ENCODE measurements at places on chromosomes 2 and 18.

- no peak for DNase-seq
These were observed 38.2 kb upstream of the CAVIN2 start for GRCh38 chr2:191885098-191885497.

- DNase-seq, result no peak
These were observed 47.2 kb downstream of the WDR33 start for GRCh38 chr2:127763776-127764175.

DNA sequence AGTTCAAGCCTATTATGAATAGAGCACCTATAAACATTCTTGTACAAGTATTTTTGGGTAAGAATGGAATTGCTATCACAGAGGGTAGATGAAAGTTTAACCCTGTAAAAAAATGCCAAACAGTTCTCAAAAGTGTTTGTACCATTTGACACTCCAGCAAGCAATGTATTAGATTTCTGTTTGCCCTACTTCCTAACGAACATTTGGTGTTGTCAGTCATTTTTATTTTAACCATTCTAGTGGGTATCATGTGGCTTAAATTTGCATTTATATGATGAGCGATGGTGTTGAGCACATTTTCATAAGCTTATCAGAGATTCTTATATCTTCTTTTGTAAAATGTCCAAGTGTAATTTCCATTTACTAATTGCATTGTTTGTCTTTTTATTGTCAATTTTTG, 608.2 kb upstream of the ACVR2A start:
- no peak for DNase-seq

- DNase-seq, result no peak
These were observed 83.5 kb downstream of the INO80D start for GRCh38 chr2:206002440-206002839.

DNA sequence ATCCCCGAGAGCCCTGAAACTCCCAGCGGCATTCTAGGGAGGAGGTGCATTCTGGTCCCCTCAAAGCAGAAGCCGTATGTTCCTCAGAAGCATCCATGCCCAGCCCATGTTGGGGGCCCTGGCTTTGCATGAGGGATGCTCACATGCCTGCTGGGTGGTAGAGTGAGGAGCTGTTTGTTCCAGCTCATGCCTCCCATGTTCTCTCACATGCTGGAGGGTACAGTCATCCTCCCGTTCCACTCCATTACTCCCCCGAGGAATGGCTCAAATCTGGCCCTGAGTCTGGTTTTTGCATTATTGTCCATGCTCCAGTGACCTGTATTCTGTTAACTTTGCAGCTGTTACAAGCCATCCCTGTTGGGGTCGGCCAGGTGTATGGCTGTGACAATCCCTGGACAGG, 24.1 kb downstream of the SLC14A2 start:
- DNase-seq, result no peak

DNA sequence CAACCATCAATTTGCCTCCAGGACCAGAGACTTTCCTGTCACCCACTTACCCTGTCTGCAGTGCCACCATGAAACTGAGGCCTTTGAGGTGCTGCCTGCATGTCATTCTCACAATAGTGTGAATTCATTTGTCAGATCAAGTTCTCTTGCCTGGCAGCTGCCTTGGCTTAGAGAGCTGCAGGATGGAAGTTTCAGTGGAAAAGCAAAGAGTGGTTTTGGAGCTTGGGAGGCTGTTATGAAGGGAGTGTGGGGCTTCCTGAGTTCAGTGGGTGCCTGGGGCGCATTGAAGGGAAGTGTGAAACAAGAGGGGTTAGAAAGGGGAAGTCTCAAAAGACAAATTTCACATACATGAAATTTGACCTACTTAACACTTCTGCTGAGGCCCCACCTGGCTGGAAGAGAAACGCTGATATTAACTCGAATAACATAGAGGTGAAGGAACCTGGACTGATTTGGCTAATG, 7.9 kb upstream of the LBH start:
- DNase-seq, result peak; percentile 41
